ENCODE measurements at places on chromosomes 5 and 9.

DNA sequence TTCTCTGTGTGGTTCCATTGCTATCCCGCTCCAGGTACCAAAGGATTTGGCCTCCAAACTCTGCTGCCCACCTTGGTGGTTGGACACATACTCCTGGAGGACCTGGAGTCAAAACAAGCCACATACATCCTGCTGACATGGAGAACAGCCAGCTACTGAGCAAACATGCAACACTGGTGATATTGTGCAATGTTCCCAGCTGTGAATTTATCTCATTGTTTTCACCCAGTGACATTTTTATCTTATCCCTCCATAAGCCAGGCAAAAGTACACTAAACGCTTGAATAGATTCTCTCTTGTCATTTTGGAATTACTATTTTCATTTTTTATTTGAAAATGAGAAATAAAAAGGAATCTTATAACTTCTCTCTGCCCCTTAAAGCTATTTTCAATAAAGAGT is 11.1 kb upstream of the CTSL start:
- no peak for DNase-seq

GRCh38 chr5:74072646-74073045 is 446.6 kb downstream of the ARHGEF28 start:
- no peak for DNase-seq

GRCh38 chr9:132163457-132163875 is 1.6 kb downstream of the NTNG2 start:
- DNase-seq = no peak

- no peak for DNase-seq
Measured at GRCh38 chr5:10975945-10976344, 214.9 kb upstream of the DAP start.

DNA sequence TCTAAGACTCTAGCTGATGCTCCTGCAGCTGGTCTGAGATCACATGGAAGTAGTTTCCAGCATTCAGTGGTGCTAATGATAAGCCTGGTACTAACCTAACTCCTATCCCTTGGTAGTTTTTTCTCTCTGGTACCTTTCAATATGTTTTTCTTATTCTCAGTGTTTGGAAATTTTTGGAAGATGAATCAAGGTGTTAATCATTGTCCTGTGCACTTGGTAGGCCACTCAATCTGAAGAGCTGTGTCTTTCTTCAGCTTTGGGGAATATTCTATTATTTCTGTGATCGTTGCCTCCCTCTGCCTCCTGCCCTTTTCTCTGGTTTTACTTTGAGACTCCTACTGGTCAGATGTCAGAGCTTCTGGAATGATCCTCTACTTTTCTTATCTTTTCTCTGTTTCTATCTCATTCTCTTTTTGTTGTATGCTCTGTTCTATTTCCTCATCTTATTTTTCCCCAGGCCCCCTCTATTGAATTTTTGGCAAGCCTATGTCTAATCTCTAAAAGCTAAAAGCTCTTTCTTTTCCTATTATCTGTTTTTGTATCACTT is 136.8 kb downstream of the APBA1 start:
- no peak for DNase-seq

GRCh38 chr5:168334695-168335094 is 43.2 kb downstream of the WWC1 start:
- no peak for DNase-seq

DNA sequence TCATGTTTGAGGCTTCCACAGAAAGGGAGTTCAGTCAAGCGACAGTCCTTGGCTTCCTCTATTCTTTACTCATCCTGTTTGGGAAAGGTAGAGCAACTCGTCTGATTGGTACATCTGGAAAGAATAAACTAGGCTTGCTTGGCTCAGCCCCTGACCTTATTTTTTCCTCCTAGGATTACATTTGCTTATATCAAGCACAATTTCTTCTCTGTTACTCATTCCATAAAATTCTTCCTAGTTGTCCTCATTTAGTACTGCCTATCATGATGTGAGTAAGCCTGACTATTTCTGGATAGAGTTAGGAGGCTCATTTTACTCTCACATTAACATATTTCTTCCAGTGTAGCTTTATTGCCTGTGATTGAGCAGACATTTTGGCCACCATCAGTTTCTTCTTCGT is 10.9 kb upstream of the CARNMT1 start:
- no peak for DNase-seq

GRCh38 chr9:77726289-77726688 is 78.2 kb upstream of the GNA14 start:
- DNase-seq = no peak

Data from NCI-H1092 (cell line).